ENCODE measurements at places on chromosomes 6 and 20.
A peak's percentile ranks its signal among the peaks of the same experiment; 100 is the strongest.

DNA sequence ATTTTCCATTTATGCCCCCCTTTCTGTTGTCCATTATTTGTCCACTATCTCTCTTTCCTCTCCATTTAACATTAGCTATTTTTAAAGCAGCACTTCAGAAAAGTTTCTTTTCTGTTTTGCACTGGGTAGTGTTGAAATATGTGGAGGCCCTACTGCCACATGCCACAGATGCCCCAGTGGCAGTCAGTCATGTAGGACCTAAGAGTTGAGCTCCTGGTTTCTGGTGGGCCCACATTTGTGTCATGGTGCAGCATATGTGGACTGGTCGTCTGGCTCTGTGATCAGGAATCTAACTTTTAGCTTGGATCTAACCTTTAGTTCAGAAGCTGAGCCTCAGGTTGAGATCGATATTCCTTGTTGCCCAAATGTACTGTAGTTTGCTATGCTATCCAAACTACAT is 54.8 kb downstream of the HFE start:
- no peak for DNase-seq

GRCh38 chr6:169979873-169980432 is 228.5 kb downstream of the ERMARD start:
- no peak for DNase-seq

GRCh38 chr6:157800420-157801237 is 22.4 kb upstream of the SNX9 start:
- peak; percentile 47 for DNase-seq

DNA sequence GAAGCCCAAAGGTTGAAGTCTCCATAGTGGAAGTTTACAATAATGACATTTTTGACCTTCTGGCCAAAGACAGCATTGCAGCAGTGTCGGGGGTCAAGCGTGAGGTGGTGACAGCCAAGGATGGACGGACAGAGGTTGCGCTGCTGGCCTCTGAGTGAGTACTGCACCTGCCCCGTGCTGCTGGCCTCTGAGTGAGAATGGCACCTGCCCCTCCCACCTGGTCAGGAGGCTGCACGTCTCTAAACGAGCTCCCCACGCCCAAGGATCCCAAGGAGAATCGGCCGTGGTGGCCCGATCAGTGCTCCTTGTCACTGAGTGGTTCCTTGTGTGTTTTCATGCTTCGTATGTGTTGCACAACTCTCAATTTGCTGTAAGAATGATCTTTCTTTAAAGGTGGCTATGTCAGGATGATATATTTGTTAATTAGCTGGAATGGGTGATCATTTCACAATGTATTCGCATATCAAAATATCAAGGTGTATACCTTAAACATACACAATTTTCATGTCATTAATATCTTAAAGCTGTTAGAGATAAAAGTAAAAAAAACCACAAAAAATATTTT is 40.4 kb downstream of the FRMD1 start:
- DNase-seq, result no peak

GRCh38 chr6:56770011-56770520 is 127.4 kb upstream of the DST start:
- no peak for DNase-seq

DNA sequence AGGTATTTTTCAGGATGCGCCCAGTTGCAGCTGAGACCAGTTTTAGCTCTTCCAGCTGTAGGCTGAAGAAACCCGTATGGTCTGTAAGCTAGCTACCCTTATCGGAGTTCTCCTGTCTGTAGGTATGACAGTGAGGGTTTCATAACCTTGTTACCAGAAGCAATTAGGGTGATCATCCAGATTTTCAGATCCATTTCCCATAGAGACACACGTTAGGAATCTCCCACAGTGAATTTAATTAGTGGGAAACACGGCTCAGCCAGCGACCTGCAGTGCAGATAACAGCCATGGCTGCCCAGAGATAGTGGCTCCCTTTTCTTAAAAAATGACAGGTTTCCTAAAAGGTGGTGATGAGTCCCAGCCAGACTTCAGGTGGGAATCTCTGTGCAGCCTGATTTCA is 111.1 kb downstream of the BTBD3 start:
- DNase-seq, result no peak

- DNase-seq, result peak; percentile 44
These were observed 6.0 kb upstream of the TRIM26 start for GRCh38 chr6:30219244-30219643.

- DNase-seq, result no peak
These were observed 204.4 kb upstream of the ID4 start for GRCh38 chr6:19632786-19633185.

DNA sequence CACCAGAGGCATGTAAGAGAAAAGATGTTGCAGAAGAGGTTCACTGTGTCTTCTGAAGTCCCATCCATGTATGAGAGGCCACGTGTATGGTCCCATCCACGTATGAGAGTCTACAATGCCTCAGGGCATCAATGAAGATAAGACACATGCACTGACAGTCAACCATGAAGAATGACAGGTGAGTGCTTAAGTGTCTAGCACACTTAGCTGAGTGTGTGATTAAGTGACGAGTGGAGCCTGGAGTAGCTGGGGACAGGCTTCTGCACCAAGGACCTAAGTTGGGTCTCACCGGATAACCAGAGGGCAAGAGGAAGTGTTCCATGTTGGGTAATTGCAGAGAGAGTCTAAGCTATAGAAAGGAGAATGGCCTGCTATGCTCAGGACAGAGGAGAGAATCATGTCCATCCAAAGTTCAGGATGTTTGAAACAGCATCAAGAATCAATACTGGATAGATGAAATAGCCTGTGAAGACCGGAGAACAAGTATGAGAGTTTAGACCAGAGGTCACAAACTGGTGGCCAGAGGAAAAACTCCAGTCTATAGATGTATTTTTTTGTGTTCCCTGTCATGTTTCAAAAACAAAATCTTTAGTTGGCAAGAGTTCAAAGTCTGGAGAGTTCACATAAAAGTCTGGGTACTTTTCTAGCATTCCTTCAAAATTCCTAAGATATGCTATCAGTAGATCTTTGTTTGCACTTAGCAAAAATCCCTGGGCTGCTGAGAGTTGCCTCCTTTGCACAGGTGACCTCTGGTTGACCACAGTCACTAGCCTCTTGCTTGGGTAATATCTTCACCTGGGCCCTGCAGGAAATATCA is 165.8 kb downstream of the KIF16B start:
- no peak for DNase-seq

DNA sequence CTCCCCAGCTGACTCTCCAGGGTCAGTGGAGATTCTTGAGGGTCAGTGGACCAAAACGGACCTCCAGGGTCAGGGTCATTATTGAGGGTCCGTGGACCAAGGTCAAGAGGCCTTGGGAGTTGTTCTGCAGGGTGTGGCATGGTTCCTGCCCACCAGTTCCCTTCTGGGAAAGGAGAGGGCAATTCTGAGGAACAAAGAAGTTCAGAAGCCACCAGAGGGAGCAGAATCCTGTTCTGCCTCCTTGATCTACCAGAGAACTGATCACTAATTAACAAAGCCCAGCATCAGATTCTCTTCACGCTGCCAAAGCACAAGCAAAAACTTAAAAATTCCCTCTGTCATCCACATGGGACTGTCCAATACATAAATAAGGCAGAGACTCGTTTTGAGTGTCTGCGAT is 263.4 kb downstream of the DHX35 start:
- no peak for DNase-seq

- no peak for DNase-seq
These were observed 14.6 kb downstream of the SNHG17 start for GRCh38 chr20:38420388-38421085.

DNA sequence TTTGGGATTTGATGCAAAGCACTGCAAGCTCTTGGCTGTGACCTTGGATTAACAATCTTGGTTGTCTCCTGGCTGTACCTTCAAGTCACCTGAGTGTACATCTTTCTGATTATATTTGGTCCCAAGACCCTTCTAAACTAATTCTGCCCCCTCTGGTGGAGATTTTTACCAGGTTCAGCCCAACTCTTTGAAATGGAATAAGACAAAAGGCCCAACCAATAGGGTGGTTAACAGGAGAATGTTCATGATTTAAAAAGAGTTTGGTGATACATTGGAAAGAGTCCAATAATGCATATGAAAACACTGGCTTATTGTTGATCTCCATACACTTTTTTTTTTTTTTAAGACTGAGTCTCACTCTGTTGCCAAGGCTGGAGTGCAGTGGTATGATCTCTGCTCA is 77.5 kb upstream of the CD83 start:
- no peak for DNase-seq

GRCh38 chr20:18395544-18395943 is 71.3 kb downstream of the DZANK1 start:
- DNase-seq, result peak; percentile 38

- DNase-seq, result no peak
These were observed 72.1 kb downstream of the NKAIN2 start for GRCh38 chr6:123875784-123876183.

DNA sequence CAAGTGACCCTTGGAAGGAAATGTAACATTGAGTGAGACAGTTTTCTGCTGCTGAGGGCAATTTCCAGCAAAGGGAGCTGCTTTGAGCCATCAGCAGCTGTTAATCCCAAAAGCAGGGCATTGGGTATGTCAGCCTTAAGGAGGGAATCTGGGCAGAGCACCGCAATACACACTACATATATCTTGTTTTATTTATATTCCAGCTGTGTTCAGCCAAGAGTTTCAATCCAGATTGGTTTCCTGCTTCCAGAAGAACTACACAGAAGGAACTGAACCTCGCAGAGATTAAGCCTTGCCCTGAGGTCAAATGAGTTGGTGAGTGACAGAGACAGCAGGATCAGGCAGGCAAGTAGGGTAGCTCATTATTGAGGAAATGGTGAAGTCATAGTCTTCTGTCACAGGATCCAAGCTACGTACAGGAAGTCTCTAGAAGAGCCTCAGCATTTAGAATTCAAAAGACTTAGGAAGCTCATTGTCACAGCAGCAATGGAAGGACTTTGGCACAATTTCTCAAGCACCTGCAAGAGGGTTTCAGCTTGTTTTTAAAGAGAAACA is 109.9 kb upstream of the HEY2 start:
- DNase-seq, result peak; percentile 63

DNA sequence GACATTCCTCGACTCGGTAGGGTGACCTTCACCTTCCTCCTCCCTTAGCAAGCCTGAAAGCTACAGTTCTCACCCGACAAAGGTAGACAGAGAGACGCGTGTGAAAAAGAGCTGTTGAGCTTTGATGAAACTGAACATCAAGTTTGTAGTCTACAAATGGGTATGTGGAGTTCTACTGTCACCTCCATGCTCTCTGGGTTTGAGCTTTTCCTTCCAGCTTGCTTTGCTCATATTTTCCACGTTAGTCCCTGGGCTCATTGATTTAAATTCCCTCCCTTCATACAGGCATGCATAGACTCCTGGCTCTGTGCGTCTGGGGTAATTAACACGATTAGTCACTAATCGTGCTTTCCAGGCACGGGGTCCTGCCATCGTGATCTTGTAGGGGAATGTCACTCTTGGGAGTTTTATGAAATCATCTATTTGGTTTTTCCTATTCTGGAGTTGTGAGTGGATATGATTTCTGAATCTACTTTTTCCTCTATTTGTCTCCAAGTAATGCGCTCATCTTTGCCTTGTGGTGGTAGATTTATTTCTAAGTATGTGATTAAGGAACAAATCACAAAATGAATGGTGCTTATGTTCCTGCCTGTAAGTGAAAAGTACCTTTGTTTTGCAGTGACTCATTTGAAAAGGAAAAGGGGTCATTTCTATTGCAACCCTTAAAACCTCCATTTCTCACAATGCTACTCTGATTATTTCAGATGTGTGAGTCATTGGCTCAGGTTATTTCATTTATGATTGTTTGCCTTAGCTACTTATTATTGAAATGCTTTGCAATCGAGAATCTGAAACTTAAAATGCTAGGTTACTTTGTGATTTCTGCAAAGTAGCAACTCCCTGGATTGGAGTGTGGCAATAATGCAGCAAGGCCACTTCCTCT is 154.6 kb downstream of the ZDHHC14 start:
- peak; percentile 88 for DNase-seq

DNA sequence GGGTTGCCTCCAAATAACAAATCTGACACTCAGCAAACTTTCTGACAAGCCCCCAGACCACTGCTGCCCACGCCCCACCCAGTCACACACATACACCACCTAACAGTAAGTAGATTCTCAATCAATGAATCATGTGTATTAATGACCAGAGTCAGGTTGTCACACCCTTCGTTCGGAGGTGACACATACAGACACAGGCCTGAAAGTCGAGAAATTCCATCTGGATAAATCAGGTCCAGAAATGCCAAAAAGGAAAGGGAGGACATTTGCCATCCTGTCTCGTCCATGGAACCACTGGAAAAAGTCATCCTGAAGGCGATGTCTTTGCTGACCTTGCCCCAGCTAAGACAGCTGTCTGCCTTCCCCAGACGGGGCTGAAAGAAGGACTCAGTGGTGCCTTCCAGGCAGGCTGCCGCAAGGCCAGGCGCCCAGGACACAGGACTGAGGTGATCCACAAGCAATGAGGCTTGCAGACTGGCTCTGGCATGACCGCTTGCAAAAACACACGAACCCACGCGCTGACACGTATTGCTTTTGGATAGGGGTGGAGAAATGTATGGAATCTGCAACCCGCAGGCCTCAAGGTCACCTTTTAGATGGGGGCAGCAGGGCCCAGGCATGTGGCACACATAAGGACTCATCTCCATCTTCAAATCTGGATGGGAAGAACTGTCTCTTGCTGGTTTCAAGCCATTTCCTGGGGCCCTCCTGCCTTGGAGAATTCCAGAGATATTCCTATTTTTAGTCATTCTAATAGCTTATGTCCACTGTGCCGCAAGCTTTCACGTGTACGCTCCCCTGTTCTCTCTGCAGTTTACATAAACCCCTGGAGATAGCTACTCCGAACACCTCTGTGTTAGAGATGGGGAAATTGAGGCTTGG is 9.0 kb downstream of the NFATC2 start:
- DNase-seq, result no peak

GRCh38 chr20:60261333-60261732 is 303.1 kb downstream of the CDH26 start:
- peak; percentile 36 for DNase-seq

DNA sequence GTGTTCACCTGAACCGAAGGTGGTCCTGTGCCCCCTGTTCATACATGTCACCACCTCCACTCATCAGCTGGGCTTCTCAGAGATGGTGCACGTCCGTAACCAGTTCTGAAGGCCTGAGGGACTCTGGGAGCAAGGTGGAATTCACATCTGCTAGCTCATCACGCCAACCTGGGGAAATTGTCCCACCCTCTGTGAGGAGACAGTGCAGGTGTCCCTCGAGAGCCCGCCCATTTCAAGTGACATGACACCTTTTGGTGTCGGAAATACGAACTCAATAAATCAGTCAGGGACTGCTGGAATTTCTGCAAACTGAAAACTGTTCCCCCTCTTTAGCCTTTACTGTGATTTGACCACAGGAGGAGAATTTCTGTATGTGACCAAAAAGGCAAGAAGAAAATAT is 99.4 kb downstream of the SYNDIG1 start:
- no peak for DNase-seq

DNA sequence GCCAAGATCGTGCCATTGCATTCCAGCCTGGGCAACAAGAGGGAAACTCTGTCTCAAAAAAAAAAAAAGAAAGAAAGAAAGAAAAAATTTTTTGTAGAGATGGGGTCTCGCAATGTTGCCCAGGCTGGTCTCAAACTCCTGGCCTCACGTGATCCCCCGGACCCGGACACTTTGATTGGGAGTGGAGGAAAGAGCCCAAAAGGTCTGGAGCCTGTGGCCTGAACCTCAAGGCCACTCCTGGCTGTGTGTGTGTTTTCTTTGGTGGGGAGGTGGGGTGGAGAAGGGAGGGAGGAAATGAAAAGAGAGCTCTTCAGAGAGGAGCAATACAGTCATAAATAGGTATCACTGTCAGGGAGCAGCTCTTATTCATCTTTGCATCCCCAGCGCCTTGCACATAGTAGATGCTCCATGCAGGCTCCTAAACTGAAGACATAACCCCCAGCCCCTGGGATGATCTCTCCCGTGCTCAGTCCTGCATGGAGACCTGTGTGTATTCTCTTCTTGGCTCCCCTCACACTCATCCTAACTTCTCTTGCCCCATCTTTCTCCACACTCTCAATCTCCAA is 75.7 kb downstream of the FGD2 start:
- DNase-seq, result no peak
